ENCODE measurements at places on chromosomes 12 and 14.
A peak's percentile ranks its signal among the peaks of the same experiment; 100 is the strongest.

DNA sequence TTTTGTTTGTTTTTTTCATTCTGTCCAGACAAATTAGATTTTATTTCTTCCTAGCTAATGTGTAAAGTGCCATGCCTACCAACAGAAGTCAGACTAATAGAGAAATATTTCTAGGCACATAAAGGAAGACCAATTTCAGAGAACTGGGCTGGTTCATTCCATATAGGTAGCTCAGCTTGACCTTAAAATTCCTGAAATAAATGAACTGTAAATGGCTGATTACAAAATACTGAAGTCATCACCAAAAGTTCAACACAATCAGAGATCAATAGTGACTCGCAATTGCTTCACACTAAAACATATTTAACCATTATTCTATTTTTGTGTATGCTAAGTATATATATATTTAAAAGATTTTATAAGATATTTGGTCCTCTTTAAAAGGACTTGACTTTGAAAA, 34.2 kb downstream of the PTPRB start:
- DNase-seq = no peak

DNA sequence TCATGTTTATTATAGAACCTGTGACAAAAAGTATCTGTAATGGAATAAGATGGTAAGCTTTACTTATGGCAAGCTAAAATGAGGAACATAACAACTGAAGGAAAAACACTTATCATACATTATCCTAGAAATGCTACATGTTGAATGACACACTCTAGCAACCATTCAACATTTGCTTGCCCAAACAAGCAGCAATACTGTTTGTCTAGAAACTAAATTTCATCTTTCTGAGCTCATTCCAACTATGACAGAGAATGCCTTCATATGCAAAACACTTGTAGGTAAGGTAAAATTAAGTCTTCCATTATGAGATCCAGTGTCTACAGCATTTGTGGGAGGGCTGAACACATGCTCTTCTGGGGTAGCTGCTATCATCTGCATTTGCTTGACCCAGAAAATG, 108.1 kb downstream of the MDGA2 start:
- DNase-seq = no peak

DNA sequence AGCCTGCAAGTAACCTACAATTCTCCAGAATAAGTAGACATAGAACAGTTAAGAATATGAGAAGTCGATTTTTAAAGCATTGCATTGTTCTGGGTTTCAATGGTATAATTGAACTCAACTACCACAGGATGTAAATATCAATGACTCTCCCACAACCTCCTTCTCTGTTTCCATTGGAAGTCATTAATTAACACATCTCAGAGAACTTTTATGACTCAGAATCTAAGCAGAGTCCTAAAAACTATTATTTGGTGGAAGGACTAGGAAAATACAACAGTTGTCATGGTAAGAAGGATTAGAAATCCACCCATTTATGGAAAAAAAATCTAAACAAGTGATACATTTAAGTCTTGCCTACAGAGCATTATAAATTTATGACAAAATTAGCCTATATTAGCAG, 21.1 kb upstream of the CPNE8 start:
- DNase-seq = no peak

DNA sequence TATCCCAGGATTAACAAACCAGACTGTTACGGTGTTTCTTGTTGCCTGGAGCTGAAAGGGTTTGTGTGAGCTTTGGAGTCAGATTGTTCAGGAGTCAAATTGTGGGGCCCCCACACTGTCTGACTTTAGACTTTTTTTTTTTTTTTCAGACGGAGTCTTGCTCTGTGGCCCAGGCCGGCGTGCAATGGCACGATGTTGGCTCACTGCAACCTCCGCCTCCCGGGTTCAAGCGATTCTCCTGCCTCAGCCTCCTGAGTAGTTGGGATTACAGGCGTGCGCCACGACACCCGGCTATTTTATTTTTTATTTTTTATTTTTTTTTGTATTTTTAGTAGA, 847 bp downstream of the TSFM start:
- no peak for DNase-seq

GRCh38 chr12:57935331-57935730, 6.0 kb upstream of the ATP23 start:
- DNase-seq = peak; percentile 40

GRCh38 chr12:95796225-95796981, 5.8 kb upstream of the NTN4 start:
- DNase-seq = no peak

GRCh38 chr12:92784356-92784755, 81.6 kb downstream of the PLEKHG7 start:
- no peak for DNase-seq

- no peak for DNase-seq
These were observed 200.7 kb upstream of the BCL2L14 start for GRCh38 chr12:11870041-11870451.

- no peak for DNase-seq
These were observed 71.1 kb upstream of the SAV1 start for GRCh38 chr14:50739186-50739585.

DNA sequence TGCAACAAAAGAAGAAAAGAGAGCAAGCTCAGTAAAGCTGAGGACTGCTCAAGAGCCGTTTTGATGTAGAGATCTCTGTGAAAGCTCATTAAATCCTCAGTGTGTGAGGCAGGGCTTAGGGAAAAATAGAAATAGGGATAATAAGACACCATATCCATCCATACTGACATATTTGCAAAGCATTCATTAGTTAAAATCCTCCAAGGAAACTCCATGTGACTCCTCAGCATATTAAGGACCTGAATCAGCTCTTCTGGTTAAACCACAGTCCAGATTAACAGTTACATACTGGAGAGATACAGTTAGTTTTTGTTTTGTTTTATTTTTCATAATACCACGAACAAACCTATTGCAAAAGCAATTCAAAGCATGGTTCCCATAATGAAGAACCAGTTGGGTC, 288.2 kb downstream of the PAWR start:
- DNase-seq = no peak

DNA sequence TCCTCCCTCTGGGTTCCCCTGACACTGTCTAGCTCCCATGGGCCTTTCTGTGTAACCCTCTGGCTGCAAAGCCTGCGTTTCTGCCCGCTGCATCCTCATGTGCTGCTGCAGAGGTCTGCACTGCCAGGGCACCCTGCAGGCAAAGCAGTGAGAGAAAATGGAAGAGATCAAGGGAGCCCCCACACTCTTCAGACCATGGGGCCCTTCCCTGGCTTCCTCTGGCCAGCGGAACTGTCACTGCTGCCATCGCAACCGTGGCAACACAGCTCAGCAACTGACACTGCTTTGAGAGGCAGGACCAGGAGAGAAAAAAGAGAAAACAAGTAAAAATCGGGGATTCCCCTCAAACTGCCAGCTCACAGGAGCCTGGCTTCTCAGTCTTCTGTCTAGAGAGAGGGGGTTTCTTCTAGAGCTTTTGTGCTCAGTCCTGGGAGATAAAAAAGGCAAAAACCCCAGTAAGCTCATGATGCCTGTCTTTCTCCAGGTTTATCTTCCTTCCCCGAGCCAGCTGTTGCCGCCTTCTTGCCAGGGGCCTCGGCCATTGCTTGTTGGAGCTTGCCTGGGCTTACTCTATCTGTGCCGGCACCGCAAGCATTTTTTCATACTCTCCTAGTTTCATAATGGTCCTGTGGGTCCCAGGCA, 38.9 kb downstream of the C14orf132 start:
- no peak for DNase-seq

DNA sequence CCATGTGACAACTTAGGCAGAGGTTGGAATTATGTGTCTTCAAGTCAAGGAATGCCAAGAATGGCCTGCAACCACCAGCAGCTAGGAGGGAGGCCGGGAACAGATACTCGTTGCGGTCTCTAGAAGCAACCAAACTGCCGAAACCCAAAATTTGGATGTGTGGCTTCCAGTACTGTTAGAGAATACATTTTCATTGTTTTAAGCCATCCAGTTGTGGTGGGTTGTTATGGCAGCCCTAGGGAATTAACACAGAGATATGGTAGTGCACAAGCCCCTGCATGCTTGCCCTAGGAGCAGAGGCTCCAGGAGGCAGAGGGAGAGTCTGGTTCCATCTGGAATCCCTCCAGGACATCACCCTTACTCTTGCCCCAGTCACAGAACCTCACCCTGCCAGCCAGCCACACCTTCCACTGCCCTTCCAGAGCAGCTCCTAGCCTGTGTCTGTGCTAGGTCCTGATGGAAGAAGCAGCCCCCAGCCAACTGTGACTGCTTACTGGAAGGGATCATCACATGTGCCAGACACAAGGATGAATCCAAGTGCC, 19.5 kb downstream of the PITPNM2 start:
- DNase-seq = no peak

DNA sequence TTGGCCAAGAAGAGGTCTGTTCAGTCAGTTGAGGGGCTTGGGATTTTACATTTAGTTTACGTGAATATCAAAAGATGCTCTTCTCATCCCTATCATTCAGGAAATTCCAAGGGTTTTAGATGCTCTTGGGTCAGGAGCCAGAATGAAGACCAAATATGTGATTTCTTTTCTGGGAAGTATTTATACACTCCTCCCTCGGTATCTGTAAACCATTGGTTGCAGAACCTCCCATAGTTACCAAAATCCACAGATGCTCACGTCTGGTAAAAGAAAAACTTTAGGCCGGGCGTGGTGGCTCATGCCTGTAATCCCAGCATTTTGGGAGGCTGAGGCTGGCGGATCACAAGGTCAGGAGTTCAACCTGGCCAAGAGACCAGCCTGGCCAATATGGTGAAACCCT, 75.9 kb downstream of the TNFAIP2 start:
- no peak for DNase-seq

GRCh38 chr12:45912774-45913173, 77.6 kb downstream of the SCAF11 start:
- peak; percentile 39 for DNase-seq

- peak; percentile 86 for DNase-seq
These were observed 539 bp upstream of the HMGA2 start for GRCh38 chr12:65823513-65824375.

DNA sequence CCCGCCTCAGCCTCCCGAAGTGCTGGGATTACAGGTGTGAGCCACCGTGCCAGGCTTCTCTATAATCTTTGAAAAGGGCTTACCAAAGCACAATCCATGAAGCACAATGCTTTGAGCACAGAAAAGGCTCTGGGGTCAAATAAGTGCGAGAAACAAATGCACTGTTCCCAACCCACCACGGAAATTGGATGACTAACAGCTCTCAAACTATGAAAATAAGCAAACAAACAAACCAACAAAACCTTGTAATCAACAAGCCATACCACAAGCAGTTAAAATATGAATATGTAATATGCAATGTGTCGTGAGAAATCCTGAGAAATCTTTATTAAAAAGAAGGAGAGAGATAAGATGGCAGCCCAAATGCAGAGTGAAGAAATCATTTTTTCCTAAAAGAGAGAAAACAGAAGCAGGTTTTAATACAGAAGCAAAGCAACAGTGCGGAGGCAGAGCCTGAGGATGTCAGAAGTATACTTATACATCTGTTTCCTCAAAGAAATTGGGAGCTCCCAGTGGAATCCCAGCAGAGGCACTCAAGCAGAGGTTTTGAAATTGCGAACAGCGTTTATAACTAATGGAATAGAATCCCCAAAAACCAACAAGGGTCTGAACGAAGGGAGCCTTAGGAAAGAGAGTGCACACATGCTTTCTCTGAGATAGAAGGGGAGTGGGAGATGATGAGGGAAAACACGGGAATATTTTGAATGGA, 17.1 kb downstream of the SMCO2 start:
- DNase-seq = no peak

DNA sequence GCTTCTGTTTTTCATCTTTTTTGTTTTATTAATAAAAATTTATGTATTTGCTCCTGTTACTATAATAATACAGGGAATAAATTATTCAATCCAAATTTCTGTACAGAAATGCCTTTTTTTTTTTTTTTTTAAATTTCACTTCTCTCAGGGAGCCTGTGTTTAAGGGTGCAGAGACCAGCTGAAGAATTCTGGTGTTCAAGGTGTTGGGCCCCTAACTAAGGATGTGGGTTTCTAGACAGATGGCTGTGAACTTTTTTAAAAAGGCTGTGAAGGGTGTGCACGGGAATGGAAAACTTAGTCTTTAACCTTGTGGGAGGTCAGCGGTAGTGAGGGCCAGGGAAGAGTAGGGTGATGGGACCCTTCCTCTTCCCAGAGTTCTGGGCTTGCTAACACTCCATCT, 1.3 kb upstream of the DTX3 start:
- no peak for DNase-seq

DNA sequence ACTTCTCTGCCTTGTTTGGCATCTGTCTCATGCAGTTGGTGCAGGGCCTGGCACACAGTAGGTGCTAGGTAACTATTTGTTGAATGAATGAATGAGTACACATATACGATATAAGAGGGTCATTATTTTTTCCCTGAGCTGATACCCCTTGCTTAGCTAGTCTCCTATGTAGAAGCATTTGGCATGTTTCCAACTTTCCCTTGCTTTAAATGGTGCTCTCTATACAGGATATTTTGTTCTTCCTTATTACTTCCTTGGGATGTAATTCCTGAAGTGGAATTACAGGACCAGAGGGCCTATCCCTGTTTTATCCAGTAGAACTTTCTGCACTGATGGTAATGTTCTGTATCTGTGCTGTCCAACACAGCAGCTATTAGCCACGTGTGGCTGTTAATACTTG, 250.1 kb upstream of the PWP1 start:
- peak; percentile 23 for DNase-seq

GRCh38 chr14:61103541-61104339, 122.7 kb downstream of the SLC38A6 start:
- peak; percentile 16 for DNase-seq

GRCh38 chr12:88970740-88971139, 381.6 kb downstream of the DUSP6 start:
- DNase-seq = no peak

DNA sequence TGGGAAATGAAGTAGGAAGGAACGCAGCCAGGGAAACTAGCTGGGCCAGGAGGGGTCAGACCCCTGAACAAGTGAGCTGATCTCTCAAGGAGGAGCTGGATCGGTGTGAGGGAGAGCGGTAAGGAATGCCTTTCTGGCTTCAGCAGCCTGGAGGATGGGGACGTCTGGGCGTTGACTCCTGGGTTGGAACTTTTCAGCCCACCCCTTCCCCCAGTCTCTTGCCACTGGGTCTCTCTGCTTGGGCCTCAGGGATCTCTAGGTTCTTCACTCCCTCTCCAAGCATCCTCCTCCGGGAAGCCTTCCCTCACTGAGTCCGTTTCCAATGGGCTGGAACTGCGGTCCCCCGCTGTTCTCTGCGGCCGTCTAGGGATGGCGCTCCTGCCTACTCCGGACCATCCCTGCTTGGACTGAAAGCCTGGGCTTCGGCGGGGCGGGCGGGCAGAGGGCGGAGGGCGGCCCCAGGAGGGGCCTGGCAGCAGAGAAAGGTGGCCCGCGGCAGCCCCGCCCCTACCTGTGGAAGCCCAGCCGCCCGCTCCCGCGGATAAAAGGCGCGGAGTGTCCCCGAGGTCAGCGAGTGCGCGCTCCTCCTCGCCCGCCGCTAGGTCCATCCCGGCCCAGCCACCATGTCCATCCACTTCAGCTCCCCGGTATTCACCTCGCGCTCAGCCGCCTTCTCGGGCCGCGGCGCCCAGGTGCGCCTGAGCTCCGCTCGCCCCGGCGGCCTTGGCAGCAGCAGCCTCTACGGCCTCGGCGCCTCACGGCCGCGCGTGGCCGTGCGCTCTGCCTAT, at the start of gene KRT7:
Gene KRT7 (plus strand): TSS at position 570 of the 788 bp plus-strand sequence. CDS start 54 bp downstream, at position 624.
- no peak for DNase-seq

GRCh38 chr14:80809663-80810062, 131.9 kb downstream of the CEP128 start:
- no peak for DNase-seq

- DNase-seq = no peak
These were observed 36.5 kb downstream of the TDP1 start for GRCh38 chr14:89992273-89992672.

All from hematopoietic multipotent progenitor cell treated with erythropoietin and hydrocortisone succinate and interleukin-3 and kit ligand, for 6 days (in vitro differentiated cells).